ENCODE measurements at places on chromosomes 7 and 10.

DNA sequence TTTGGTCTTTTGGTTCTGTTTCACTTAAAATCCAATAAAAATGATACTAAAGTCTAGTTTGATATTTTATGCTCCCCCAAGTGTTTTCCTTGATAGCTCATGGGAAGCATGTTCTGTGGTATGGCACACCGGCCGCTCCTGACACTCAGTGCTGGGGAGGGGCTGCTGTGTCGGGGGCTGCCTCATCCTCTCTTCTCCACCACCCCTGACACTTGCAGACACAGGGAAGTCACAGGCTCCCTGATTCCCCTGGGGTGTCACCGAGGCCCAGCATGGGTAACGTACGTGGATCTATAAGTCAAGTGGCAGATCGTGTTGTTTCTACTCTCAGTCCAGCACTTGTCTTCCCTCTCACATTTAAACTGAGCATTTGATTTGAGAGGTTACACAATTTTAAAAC, 508.6 kb downstream of the TNS3 start:
- DNase-seq: no peak

GRCh38 chr7:43076189-43076605, 36.2 kb upstream of the HECW1 start:
- no peak for DNase-seq

DNA sequence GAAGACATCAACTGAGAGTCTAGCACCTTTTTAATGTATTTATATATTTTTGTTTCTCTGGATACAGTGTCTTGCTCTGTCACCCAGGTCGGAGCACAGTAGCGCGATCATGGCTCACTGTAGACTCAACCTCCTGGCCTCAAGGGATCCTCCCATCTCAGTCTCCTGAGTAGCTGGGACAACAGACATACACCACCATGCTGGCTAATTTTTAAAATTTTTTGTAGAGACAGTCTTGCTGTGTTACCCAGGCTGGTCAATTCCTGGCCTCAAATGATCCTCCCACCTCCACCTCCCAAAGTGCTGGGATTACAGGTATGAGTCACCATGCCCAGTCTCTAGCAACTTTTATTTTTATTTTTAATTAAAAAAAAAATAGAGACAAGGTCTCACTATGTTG, 51.4 kb upstream of the ANLN start:
- no peak for DNase-seq

DNA sequence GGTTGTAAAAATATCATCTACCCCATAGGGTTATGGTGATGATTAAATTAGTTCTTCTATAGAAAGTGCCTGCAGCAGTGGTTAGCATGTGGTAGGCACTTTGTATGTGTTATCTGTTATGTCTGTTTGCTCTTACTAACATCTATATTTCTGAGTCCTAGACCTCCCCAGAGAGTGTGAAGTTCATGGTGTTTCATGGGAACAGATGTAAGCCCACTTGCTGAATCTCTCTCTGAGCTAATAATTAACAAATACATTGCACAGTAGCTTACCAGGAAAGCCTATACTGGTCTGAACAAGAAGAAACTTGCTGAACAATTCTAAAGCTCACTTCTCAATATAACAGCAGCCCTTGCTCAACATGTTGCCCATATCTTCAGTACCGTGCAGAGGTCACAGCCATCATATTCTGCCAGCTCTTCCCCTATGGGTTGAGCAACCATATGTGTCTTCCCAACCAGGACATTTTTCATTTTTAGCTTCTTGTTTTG, 100.1 kb downstream of the NPSR1 start:
- DNase-seq: no peak

GRCh38 chr7:36408589-36408988, 18.9 kb downstream of the ANLN start:
- DNase-seq: no peak

- DNase-seq: no peak
Observed at GRCh38 chr7:75650681-75651080, 88.1 kb downstream of the HIP1 start.

GRCh38 chr7:87530126-87530525, 54.6 kb upstream of the ABCB4 start:
- no peak for DNase-seq

DNA sequence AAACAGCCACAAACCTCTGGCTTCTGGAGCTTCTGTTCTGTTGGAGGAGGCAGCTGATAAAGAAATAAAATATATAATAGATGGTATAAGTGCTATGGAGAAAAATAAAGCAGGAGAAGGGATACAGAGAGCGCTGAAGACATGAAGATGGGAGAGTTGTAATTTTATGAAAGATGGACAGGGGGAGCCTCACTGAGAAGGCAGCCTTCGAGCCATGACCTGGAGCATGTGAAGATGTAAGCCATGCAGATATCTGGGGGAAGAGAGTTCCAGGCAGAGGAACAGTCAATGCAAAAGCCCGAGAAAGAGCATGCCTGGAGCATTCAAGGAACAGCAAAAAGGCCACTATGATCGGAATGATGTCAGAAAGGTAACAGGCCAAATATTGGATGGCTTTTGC, 187.5 kb downstream of the KIAA1217 start:
- no peak for DNase-seq

GRCh38 chr7:26345202-26345601, 53.5 kb downstream of the SNX10 start:
- no peak for DNase-seq

- no peak for DNase-seq
Observed at GRCh38 chr10:13669182-13669855, 82.6 kb downstream of the PRPF18 start.

GRCh38 chr10:125344573-125345171, 184.3 kb upstream of the CTBP2 start:
- DNase-seq: no peak

DNA sequence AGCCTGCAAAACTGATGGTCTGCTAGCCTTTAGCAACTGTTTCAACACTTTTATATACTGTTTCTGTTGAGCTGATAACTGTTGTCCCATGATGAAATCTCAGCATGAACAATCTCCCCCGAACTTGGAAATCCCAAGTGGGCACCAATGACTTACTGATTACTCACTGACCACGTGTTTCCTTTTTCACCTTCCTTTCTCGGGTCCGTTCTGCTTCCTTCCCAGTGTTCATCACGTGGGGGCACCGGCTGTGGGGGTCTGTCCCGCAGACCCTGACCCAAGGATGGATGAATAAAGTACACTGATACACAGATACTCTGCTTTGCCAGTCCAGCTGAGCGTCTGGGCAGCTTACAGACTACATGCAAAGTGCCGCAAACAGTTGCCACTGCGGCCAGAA, 39.0 kb upstream of the RASGEF1A start:
- DNase-seq: no peak

GRCh38 chr10:27997865-27998177, 1.1 kb downstream of the ODAD2 start:
- DNase-seq: no peak

DNA sequence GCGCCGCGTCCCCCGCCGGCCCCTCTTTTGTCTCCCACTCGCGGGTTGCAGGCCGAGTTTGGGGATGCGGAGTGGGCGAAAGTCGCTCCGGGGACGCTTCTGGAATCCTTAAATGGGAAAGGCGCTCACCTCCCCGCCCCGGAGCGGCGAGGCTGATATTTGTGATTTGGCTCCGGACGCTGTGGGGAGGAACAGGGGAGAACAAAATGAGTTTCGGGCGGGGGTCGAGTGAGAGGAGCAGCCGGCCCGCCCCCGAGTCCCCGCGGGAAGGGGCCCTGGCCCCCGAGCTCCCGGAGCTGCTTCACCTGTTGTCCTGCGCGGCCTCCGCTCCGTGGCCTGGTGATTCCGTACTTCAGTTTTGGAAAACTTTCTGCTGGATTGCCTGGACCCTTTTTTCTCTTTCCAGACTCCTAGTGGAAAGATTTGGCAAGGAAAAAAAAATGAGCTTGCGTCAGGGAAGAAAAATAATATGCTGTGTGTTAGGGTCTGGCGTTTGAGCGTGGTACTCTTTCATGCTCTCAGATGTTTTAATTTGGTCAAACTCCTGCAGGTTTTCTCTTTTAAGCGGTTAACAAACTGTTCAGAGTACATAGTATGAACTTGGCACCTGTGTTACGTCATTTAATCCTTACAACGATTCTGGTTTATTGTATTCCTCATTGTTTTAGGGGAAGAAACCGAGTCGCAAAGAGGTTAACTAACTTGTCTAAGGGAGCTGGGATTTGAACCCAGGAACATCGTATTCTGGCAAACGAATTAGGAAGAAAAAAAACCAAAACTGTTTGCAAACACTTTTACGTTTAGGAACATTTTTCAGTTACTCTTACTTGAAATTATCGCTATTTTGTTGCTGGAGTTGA, 924 bp downstream of the BMPR1A start:
- DNase-seq: no peak

DNA sequence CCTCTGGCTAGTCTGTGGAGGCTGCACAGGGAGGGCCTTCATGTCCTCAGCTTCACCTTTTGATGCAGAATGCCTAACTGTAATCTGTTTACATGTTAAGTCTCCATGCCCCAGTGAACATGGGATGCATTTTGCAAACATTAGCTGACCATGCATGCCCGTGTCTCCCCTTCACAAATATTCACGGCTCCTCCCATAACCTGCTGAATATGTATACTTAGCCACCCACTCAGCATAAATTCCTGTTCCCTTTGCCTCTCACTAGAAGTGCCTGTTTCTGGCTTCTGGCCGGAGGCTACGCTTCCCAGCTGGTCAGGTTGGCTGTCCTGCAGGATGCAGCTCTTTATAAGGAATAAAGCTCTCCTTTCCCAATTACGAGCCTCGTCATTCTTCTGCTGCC, 552.7 kb downstream of the DNAJB6 start:
- DNase-seq: no peak

DNA sequence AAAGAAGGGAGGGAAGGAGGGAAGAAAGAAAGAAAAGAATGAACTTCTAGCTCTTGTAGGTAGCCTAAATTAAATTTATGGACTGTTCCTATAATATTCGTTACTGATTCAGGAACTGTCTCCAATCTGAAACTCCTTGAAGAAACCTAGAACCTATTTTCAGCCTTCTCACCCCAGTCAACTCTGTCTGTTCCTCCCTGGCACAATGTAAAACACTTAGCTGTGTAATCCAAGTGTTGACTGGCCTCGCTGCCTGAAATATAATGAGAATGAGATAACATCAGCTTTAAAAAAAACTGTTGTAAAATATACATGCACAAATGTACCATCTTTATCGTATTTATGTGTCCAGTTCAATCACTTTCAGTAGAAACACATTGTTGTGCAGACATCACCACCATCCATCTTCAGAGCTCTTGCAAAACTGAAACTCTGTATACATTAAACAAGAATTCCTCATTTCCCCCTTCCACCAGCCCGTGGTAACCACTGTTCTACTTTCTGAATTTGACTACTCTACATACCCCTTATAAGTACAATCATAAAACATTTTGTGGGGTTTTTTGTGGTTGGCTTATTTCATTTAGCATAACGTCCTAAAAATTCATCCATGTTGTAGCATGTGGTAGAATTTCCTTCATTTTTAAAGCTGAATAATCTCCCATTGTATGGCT, 6.3 kb upstream of the C7orf33 start:
- no peak for DNase-seq

DNA sequence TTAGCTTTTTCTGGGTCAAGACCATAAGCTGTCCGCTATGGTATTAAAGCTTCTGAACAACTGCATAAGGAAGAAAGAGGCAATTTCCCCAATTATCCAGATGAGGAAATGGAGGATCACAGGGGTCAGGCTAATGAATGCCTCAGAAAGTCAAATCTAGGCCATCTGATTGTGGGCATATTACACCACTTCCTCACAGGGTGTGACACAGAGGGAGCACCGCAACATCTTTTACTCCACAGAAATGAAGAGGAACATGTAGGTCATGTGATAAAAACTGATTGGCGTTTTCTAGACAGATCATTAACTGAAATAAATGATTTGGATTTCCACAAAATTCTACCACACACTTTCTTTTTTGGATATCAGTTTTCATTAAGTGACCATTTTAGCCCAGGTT, 384.4 kb downstream of the PARD3 start:
- no peak for DNase-seq

DNA sequence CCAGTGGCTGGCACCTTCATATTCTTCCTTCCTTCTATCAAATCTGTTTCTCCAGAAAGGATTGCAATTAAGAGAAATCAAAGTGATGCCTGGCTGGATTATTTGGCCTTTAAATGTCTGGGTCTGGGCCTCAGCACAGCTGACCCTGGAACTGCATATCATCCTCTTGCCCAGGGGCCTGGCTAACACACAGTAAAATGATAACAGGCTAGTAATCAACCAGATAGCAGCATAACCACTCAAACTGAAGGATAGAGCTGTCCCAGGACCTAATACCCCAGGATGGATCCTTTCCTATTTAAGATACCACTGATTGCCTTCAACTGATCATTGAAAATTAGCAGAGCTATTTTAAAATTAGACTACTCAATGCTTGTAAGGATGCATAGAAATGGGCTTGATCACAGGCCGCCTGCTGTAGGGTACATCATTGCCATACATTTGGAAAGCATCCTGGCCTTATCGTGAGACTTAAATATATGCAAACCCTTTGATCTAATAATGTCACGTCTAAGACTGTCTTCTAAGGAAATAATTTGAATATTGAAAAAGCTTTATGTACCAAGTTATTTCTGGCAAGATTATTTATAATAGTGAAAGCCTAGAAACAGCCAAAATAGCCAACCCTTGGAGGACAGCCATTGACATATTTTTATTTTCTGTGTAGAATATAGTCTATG, 144.0 kb upstream of the CHST15 start:
- DNase-seq: no peak

DNA sequence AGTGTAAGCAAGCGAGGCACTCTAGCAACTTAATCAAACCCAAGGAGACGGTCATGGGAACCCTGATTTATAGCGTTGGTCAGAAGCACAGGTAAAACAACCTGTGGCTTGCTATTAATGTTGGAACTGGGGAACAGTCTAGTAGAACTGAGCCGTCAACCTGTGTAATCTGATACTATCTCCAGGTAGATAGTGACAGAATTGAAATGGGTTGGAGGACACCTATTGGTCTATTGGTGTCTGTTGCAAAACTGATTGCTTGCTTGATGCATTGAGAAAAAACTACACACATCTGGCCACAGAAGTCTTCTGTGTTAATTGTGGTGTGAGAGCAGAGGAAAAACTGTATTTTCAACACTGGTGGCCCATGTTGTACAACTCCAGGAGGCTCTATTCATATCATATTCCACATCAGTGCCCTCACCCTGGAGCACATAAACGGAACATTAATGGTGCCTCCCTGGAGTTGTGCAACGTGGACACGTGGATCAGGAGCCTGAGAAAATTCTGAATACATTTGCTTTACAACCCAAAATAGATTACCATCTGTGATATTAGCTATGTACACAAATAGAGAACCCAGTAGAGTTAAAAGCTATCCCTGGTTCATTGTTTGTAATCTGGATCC, 112.2 kb downstream of the MYO3A start:
- DNase-seq: no peak

DNA sequence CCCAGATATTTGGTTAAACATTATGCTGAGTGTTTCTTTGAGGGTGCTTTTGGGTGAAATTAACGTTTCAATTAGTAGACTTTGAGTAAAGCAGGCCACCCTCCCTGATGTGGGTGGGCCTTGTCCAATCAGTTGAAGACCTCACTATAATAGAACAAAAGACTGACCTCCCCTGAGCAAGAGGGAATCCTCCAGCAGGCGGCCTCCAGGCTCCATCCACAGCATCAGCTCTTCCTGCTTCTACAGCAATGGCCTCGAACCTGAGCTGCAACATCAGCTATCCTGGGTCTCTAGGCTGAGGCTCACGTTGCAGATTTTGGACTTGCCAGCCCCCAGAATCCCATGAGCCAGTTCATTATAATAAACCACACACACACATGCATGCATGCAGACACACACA, 104.2 kb downstream of the PFKFB3 start:
- no peak for DNase-seq

All from stimulated activated CD8-positive, alpha-beta memory T cell treated with anti-CD3 and anti-CD28 coated beads, Interleukin-2, amount 100 ng/mL, for 1 hour (primary cell).